ENCODE measurements at places on chromosomes 5 and 9.

- DNase-seq: peak; percentile 28
These were observed 175.8 kb upstream of the GAS1 start for GRCh38 chr9:87122947-87123685.

GRCh38 chr5:139462586-139463276, at the start of gene ECSCR:
ECSCR (minus strand) TSS chr5:139462743; CDS start chr5:139462670, 73 bp downstream.
- no peak for DNase-seq

GRCh38 chr9:7509576-7510145, 289.9 kb downstream of the DMAC1 start:
- DNase-seq: no peak

- DNase-seq: no peak
These were observed at the start of gene OR13C4 for GRCh38 chr9:104527109-104527508. OR13C4 (minus strand) TSS chr9:104527209; CDS start chr9:104527209, 0 bp downstream.

- DNase-seq: no peak
These were observed 21.6 kb upstream of the MIER3 start for GRCh38 chr5:56973473-56973872.

- DNase-seq: peak; percentile 87
These were observed 20.7 kb downstream of the GOLGA2 start for GRCh38 chr9:128254855-128255759.

DNA sequence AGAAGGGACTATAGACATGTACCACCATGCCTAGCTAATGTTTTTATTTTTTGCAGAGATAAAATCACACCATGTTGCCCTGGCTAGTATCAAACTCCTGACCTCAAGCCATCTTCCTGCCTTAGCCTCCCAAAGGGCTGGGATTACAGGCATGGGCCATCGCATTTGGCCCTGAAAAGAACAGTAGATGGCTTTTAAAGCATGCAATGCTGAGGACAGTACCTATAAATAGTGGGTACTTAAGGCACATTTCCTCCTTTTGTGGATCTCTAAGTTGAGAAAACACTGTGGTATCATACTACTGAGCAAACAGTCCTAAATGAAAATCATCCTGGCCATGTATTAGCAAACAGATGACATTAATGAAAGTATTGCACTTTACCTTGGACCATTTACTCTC, 119.4 kb downstream of the TTC39B start:
- no peak for DNase-seq

DNA sequence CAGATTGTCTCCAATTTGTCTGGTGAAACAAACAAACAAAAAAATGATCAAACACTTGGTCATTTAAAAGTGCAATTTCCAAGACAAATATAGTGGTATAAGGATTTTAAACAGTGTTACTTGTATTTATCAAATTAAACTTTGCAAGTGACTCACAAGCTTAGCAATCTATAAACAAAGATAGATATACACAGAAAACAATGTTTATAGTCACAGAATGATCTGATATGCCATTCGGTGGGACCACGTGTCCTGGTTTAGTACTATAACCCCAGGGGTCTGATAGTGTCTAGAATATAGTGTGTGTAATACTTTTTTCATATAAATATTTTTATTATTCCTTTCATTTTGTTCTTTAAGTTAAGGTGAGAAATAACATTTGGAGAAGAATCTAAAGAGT, 91.3 kb downstream of the DPYSL3 start:
- DNase-seq: no peak

DNA sequence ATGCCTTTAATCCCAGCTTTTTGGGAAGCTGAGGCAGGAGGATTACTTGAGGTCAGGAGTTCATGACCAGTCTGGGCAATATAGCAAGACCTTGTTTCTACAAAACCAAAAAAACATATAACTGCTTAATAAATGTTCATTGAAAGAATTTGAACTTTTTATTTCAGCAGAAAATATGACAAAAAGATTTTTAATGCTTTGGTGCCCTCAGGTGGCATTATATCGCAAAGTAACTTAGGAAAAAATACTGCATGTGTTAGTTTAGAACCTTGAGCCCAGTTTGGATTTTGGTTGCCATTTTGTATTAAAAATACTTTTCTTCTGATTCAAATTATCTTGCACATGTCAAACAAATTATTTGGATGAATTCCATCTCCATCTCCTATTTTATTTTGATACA, 103.2 kb downstream of the GPBP1 start:
- DNase-seq: peak; percentile 7

- no peak for DNase-seq
These were observed 20.2 kb downstream of the TLN1 start for GRCh38 chr9:35711501-35712428.

DNA sequence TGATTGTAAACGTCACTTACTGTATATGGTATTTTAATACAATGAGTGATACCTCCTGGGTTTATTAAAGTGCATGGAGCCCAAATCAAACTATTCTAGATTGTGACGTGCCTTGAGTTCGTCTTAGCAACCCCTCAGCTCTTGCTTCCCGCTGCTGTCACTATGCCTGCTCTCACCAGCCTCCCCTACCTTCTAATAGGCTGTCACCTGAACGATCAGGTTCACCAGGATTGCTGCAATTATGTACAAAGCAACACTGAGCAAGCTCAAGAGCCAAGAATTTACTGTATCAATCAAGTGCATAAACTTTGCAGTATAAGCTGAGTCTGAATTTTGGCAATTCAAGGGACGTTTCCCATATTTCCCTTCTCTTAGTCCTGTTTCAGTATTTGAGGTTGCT, 3.0 kb downstream of the LECT2 start:
- no peak for DNase-seq

DNA sequence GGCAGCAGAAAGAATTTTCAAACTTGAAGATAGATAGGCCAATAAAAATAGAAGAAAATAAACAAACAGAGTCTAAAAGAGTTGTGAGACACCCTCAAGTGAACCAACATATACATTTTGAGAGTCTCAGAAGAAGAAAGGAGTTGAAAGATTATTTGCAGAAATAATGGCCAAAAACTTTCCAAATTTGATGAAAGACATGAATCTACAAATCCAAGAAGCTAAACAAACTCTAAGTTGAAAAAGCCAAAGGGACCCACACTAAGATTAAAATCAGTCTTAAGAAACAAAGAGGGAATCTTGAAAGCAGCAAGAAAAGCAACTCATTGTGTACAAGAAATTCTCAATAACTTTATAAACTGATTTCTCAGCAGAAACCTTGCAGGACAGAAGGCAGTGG, 137.0 kb downstream of the SAXO1 start:
- no peak for DNase-seq

DNA sequence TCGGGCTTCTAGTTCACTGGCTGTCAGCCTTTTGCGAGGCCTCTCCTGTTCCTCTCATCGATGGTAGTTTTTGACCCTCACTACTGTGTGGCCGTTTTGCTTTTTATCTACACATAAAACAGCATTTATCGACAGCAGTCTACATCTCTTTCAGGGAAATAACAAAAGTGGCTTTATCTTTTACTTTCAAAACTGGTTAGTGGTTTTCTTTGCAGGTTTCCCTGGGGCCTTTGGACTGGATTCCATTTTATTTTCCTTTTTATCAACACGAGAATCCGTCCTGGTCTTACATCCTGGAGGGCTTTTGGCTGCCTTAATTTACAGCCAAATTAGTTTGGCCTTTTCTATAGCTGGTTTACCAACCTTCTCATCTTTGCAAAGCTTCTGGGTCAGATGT, 793 bp upstream of the PKD2L2 start:
- DNase-seq: no peak

DNA sequence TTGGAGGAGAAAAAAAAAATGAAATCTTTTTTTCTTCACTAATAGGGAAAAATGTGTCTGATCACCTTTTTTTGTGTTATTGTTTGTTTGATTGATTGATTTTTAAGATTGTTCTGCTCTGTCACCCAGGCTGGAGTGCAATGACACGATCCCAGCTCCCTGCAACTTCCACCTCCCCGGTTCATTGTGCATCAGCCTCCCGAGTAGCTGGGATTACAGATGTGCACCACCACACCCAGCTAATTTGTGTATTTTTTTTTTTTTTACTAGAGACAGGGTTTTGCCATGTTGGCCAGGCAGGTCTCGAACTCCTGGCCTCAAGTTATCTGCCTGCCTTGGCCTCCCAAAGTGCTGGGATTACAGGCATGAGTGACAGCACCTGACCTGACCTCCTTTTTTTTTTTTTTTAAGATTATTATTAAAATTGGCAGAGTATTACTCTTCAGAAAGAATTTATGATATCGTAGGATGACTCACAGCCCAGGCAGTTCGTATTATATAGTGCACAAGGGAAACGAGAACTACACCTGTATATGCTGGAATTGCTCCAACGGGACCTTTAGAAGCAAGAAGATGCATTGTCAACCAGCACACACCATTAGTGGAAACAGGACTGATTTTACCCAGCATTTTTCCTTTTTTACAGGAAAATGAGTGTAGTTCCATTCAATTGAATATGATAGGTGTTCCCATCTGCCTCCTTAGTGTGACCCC, 27.7 kb downstream of the FUBP3 start:
- DNase-seq: no peak

GRCh38 chr9:34089311-34089710, 37.2 kb downstream of the DCAF12 start:
- no peak for DNase-seq

GRCh38 chr5:80234116-80234948, 21.5 kb downstream of the SERINC5 start:
- no peak for DNase-seq

GRCh38 chr9:91681461-91682305, 258.1 kb upstream of the NFIL3 start:
- peak; percentile 94 for DNase-seq

GRCh38 chr5:180208038-180208434, 975 bp downstream of the RASGEF1C start:
- DNase-seq: no peak

- no peak for DNase-seq
These were observed 6.3 kb upstream of the CCDC69 start for GRCh38 chr5:151230048-151230680.

DNA sequence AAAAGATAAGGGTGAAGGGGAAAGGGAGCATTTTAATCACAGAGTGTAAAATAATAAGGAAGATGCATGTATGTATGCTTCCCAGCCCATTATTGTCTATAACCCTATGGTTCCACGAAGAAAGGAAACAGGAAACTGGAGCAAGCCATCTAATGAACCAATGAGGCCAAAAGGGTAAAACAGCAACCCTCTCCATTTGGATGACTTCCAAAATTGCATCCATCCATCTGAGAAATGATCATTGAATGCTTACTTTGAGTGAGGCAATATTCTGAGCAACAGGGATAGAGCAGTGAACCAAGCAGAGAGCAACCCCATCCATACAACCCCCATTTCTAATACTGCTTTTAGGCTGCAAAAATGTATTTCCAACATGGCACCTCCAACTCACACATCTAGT, 46.9 kb downstream of the ARL15 start:
- no peak for DNase-seq

DNA sequence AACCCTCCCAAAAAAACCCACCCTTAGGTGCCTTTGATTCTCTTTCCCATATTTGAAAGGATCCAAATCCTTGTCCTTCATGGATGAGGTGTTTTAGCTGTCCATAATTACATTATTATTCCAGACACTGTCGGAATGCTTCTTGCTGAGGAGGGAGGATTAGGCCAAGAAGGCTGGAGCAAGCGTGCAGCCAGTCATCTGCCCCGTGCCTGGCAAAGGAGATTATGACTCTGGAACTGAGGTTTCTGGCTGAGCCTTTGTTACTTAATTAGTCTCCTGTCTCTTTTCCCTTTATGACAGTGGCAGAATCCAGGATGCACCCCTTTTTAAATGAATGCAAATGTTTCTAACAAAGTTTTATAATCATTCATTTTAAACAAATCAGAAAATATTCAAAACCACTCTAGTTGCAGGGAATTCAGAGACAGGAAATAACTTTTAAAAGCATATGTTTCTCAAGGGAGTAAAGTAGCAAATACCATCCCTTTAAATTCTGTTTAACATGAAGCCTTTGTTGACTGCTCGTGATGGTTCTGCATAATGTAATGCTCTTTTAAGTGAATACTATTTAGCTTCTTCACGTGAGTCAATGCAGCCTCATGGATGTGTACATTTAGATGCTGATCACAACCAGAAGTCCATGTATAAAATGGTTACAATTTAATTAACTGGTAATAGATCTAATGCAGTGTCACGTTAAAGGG, 69.8 kb downstream of the GALNT10 start:
- DNase-seq: no peak

DNA sequence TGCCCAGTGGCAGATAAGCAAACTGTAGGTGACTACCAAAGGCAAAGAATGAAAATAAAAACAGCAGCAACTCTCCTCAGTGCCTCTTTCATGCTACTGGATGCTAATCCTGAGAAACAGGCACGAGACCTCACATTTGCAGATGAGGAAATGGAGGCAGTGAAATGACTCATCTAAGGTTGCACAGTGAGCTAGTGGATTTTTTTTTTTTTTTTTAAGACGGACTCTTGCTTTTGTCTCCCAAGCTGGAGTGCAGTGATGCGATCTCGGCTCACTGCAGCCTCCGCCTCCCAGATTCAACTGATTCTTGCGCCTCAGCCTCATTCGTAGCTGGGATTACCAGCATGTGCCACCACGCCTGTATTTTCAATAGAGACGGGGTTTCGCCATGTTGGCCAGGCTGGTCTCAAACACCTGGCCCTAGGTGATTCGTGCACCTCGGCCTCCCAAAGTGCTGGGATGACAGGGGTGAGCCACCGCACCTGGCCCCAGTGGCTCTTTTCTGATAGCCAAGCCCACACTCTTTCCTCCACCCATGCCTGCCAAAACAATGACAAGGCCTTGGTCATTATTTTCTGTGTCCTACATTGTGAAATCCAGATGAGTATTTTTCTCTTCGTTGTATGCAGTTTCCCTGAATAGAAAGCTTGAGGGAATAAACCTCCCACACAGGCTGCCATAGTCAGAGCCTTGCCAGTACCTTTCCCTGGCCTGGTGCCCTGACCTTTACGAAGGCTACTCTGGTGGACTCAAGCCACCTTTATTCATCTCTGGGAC, 19.2 kb downstream of the DOCK2 start:
- no peak for DNase-seq

GRCh38 chr5:164651546-164652275, 1146.3 kb downstream of the MAT2B start:
- DNase-seq: no peak

GRCh38 chr9:26949637-26950069, 2.6 kb upstream of the PLAA start:
- DNase-seq: no peak

GRCh38 chr9:133125941-133126696, 5.1 kb upstream of the RALGDS start:
- DNase-seq: peak; percentile 68

- DNase-seq: no peak
These were observed 26.2 kb upstream of the MLANA start for GRCh38 chr9:5864446-5864845.

- no peak for DNase-seq
These were observed 169.6 kb upstream of the PITX1 start for GRCh38 chr5:135203593-135204036.

Measured in AG08396 (cell line).